ENCODE measurements at places on chromosomes 2 and 18.

DNA sequence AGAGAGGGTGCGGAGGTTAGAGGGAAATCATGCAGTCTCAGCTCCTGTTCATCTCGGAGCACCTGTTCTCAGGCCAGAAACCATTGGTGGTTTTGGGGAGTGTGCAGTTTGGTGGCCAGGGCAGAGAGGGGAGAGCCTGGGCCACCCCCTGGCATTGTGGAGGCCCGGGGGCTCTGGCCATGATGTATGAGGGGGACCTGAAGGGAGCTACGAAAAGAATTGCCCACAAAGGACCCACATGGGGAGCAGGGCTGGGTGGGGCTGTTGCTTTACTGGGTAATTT is 87.7 kb downstream of the DGKD start:
- DNase-seq: no peak

DNA sequence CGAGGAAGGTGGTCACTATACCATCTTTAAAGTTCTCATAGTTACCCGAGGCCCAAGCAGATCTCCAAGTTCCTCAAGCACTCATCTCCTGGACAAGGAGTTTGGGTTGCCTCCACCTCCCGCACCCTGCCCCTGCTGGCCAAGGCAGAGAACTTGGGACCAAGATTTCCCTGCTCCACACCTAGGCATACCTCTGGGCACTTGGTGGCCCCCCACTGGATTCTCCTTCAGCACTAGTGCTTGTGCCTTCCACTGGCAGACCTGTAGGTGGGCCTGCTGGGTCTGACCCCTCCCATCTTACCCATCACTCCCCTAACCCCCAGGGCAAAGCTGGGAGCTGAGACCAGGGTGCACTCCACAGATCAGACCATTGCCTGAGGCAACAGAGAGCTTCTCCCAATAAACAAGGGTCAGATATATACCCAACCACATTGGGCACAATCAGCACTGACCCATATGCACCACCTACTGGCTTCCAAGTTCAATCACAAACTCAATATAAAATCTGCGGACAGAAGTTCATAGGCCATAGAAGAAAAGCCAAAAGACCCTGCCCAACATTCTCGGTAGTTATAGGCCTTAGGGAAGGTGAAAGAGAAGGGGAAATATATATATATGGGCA is 244.2 kb downstream of the EXOC6B start:
- DNase-seq: no peak

- no peak for DNase-seq
Measured at GRCh38 chr2:238987352-238987981, 139.6 kb downstream of the TWIST2 start.

DNA sequence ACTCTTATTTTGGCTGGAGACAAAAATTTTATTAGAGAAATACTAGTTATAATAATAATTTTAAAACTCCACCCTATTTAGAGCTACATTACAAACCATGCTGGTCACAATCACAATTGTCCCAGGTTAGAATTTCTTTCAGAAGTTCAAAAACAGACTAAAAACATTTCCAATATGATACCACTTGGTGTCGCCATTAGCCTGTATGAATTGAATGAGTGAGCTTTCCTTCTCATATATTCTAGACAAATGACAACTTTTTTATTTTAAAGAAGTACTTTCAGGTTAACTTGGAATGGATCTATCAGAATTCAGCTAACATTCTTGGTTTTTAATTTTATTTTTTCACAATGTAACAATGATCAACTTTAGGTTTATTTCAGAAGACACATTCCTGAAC is 48.0 kb downstream of the SERPINB8 start:
- DNase-seq: no peak
